SK-MEL-5 (cell line): ENCODE measurements at places on chromosomes 1 and 21.
A peak's percentile ranks its signal among the peaks of the same experiment; 100 is the strongest.

- peak; percentile 35 for DNase-seq
Measured at GRCh38 chr1:232562855-232563510, 67.0 kb downstream of the SIPA1L2 start.

- no peak for DNase-seq
Measured at GRCh38 chr1:200415789-200416593, 6.2 kb upstream of the ZNF281 start.

- peak; percentile 60 for DNase-seq
Measured at GRCh38 chr1:86788300-86789206, 84.2 kb downstream of the SH3GLB1 start.

DNA sequence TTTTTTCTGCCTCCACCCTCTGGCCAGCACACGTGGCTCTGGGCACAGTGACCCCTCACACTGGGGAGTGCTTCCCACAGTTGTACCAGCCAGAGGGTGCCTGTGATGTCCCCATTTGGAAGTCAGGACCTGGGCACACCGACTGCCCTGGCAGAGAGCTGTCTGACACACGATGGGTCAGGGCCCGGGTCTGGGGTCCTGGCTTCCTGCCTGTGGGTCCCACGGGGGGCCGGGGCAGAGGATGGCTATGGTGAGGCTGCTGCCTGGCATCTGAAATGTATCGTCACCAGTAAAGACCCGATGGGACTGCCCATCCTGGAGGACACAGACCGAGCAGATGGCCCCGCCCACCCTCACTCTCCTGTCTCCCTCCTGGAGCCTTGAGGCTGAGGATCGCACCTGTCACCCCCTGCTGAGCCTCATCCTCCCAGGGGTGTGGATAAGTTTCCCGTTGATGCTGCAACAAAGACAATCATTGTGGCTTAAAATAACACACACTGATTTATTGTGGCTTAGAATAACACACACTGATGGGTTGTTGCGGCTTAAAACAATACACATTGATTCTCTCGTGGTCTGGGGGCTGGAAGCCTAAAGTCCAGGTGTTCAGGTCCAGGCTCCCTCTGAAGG, 88.8 kb upstream of the TTC34 start:
- no peak for DNase-seq

GRCh38 chr21:27505516-27505915, 538.6 kb upstream of the ADAMTS5 start:
- no peak for DNase-seq

DNA sequence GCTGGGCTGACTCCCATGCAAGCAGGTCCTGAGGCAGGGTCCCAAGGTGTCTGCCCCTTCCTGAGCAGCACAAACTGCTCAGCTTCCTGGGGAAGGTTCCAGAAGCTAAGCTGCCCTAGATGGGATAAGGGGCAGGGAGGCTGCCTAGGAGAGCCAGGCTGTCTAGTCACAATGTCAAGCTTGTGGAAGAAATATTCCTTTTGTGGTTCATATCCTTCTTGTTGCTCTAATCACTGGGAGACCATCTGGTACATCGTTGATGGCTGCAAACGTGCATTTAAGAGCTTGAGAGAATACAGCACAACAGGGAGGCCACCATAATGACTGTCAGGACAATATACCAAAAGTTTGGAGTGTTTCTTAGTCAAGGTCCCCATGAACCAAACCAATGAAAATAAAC, 67.4 kb downstream of the SLC16A1 start:
- DNase-seq: no peak

GRCh38 chr1:25456502-25456901, 25.8 kb downstream of the MACO1 start:
- DNase-seq: no peak

DNA sequence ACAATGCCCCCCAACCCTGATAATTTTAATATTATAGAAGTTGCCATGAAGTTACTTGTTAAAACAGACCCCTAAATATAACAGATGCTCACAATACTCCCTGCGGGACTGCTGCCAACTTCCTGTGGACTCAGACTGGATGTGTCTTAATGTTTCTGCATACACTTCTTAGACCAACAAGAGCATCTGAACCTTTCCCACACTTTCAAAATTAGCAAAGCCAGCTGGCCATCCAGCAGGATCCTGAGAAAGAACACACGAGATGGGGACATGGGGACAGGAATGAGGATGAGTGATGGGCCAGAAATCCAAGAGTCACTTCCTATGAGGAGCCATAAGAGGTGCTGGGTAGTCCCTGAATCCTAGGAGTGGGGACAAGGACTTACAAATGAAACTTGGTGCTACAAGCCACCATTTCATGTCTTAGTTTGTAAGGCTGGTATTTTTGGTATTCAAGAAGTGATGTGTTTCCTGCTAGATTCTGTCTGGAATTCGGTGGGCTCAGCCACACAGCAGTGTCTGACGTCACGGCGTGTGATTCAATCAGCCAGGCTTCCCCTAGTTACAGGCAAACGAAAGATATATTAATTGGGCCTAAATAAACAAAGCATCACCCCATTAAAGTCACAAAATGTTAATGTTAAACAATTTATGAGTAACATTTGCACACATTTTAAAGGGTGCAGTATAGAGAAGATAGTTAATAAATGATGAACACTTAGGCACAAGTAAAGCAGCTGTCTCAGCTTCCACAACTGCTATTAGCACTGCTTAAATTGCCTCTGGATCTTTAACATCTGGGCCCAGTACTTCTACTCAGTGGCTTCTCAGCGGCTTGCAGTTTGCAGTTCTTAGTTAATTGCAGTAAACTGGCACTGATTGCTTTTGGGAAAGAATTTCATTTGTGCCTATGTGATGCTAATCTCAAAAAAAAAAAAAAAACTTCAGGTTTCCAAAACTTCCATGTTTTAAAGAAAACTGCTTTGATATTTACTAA, 41.2 kb upstream of the RGS8 start:
- DNase-seq: no peak

DNA sequence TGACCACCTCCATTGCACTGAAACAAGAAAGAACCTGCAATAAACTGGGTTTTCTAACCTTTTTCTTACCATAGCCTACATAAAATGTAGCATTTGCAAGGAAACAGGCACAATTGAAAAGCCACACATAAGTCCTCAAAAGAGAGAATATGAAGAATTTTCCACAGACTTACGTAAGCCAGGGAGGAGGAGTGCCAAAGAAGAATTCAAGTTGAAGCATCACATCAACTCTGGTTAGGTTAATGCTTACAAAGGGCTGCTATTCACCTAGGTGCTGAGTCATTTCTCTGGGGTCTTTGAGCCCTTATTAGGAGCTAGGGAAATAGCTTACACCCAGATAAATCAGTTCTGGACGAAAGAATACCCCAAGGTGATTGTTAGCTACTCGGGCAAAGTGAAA, 9.6 kb downstream of the OSCP1 start:
- DNase-seq: no peak

- no peak for DNase-seq
Measured at GRCh38 chr1:97903626-97904025, 17.2 kb downstream of the DPYD start.

GRCh38 chr1:28666806-28667205, 1.8 kb upstream of the GMEB1 start:
- no peak for DNase-seq

- no peak for DNase-seq
Measured at GRCh38 chr1:109609881-109610280, 9.5 kb downstream of the GNAT2 start.

GRCh38 chr21:15309721-15310120, 244.9 kb upstream of the NRIP1 start:
- no peak for DNase-seq

DNA sequence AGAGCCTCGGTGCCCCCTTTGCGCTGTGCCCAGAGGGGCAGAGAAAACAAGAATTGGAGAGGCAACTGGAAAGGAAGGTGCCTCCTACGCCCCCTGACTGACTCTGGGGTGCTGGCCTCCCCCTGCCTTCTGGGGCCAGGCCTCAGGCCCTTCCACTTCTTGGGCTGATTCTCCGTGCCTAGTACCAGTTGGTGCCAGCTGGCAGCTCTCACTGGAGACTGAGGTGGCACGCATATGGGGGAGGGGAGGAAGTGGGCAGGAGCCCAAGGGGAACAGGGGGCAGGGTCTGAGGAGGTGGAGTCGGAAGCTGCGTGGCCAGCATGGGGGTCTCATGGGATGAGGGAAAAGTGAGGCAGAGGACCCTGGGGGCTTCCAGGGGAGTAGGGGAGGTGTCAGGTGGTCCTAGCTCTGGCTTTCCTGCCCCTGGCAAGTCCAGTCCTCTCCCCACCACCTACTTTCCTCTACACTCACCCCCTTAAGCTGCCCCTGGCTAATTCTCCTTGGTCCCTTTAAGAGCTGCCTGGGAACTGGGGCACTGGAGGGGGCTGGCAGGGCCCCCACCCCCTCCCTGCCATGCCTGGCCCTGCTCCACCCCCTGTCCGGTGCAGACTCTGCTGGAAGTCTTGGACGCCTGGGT, 6.5 kb upstream of the SEMA4A start:
- DNase-seq: no peak

DNA sequence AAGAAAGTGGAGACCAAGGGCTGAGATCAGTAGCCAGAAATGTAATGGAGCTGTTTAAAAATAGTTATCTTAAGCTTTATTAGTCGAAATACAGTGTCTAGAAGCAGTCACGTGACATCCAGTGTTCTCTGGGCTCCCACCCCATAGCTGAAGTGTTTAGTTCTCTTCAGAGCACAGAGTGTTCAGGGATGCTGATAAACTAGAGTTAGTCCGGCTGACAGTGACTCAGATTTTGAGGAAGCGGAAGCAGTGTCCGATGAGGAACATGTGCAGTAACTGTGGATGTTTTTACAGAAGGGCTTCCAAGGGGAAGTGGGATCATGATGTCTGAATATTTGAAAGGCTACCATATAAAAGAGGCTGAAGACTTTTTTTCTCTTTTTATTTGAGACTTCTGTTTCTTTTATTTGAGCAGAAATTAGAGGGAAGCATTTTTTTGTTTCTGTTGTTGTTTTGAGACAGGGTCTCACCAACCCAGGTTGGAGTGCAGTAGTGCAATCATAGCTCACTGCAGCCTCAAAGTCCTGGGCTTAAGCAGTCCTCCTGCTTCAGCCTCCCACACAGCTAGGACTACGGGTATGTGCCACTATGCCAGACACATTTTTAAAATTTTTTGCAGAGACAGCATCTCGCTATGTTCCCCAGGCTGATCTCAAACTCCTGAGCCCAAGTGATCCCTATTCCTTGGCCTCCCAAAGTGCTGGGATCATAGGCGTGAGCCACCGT, 124.2 kb downstream of the GALNT2 start:
- DNase-seq: no peak

DNA sequence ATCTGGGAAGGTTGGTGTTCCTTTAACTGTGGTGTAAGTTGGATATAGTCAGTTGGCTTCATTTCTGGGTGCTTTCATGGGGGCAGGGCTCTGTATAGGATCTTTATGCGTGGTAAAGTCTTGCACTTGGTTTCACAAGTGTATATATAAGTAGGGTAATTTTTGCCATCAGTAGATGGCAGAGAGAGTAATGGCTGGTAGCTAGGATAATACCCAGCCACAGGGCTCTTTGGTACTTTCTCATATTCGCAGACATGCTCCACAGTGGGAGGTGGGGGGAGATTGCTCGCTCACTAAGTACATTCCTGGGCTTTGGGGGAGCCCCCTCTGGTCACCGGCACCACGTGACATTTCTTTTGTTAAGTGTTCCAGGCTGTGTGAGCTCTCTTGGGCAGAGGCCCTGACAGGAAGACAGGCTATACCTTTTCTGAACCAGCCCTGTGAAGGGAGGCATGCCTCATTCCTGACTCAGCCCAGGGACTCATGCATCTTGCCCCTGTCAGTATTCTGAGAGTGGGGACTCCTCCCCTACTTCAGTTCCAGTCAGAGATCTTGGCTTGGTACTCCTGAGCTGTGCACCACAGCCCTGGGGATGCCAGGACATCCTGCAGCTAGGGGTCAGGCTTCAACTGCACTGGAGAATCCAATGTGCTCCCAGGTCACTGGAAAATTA, 37.6 kb downstream of the FCRL2 start:
- DNase-seq: peak; percentile 22

- peak; percentile 57 for DNase-seq
Measured at GRCh38 chr1:4422504-4423289, 231.7 kb upstream of the AJAP1 start.

- DNase-seq: no peak
Measured at GRCh38 chr1:15981679-15982078, 5.8 kb upstream of the ZBTB17 start.

DNA sequence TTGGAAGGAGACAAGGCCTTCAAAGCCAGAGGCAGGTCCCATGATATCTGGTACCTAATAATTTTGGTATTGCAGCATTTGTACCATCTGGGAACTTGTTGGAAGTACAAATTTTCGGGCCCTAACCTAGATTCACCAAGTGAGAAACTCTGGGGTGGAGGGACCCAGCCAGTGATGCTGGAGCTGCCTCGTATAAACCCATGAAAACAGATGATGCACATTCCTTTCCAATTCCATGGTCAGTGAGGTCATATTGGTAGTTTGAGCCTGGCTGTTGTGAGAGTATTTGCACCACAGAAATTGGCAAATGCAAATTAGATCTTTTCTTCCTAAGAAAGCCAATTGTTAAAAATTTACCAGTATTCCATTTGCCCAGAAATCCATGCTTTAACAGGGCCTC, 269.6 kb upstream of the PLXNA2 start:
- DNase-seq: no peak

- DNase-seq: no peak
Measured at GRCh38 chr1:107871687-107872395, 93.1 kb downstream of the VAV3 start.

DNA sequence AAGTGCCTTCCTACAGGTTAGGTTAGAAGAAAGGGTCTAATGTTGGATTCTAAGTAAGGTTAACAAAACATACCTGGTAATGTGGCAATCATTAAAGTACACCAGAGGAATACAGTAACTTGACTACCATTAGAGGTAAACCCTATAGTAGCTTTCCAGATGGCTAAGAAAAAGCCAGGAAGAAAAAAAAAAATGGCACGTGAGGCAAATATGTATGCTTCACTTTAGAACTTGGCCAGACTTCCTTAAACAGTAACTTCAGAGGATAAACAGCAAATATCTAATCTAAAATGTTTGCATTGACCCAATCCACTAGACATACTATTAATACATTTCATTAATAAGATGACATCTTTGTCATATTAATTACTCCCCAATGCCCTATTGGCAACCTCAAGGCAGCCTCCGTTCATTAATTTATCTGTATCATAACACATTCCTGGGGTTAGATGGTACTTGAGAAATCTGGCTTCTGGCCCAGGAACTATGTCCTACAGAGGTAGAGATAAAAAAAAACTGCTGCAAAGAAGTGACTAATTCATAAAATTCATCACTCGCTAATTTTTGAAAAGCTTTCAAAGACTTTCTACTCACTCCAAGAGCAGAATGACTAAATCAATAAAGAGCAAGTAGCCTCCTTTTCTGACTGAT, 5.8 kb downstream of the DCAF8 start:
- no peak for DNase-seq

DNA sequence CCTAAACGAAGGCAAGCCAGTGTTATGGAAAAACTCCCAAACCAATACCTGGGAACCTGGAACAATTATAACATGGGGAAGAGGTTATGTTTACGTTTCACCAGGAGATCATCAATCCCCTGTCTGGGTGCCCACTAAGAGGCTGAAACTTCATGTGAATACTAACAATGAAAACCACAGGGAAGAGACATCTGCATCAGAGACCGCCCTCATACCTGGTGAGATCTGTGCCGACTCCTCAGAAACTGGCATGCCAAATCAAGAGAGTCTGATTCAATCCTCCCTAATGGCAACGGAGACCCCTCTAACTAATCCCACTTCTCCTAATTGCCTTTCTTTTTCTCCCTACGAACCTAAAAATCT, 163.2 kb downstream of the IER5 start:
- no peak for DNase-seq

GRCh38 chr1:212290608-212291007, 5.4 kb downstream of the PPP2R5A start:
- no peak for DNase-seq
